ENCODE measurements at places on chromosomes 5 and 9.

DNA sequence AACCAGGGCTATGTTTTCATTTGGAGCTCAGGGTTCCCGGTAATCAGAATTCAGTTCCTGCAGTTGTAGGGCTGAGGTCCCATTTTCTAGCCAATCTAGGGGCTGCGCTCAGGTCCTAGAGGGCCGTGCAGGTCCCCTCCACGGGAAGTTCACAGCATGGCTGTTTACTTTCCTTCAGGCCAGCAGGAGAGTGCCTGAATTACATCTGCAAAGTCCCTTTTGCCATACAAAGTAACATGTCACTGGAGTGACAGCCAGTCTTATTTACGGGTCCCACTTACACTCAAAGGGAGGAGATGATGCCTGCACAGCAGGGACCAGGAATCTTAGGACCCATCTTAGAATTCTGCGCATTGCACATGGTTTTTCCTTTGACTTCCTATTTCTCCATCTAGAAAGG lies 29.9 kb upstream of the TGFBI start:
- DNase-seq, result no peak

DNA sequence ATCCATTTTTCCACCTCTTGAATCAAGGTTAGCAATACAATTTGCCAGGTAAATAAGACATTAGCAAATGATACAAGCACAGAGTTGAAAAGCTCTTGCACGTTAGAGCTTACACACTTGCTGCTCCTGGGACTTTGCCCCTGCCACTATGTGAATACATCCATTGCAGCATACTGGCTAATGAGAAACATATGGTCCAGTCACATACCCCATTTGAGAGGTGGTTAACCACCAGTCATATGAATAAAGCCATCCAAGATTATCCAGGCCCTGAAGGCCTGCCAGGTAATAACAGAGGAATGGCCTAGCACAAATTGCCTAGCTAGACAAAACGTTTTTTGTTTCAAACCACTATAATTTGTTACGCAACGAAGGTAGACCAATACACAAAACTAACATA lies 45.8 kb upstream of the FTMT start:
- DNase-seq, result no peak

DNA sequence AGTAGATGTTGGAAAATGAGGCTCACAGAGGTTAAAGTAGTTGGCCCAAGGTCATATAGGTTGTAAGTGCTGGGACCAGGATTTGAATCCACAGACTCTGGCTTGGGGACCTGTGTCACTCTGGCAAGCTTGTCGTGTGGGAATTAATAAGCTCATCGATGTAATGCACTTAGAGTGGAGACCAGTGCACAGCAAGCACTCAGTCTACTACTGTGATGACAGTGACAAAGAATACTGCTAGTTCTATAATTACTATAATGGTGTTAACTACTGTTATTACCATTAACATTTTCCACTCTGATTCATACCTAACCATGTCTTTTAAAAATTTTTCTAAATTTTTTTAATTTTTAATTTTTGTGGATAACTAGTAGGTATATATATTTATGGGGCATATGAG lies 12.8 kb downstream of the PAM start:
- DNase-seq, result no peak

GRCh38 chr9:112725961-112726360 lies 8.0 kb upstream of the INIP start:
- DNase-seq, result no peak

GRCh38 chr9:5840788-5841187 lies 7.9 kb upstream of the ERMP1 start:
- DNase-seq, result no peak

- DNase-seq, result no peak
These were observed at the start of gene ENTPD8 for GRCh38 chr9:137441289-137441934. Gene ENTPD8, minus strand, starts transcription at chr9:137441357. Its CDS starts 3,072 bp downstream, at chr9:137438285.

DNA sequence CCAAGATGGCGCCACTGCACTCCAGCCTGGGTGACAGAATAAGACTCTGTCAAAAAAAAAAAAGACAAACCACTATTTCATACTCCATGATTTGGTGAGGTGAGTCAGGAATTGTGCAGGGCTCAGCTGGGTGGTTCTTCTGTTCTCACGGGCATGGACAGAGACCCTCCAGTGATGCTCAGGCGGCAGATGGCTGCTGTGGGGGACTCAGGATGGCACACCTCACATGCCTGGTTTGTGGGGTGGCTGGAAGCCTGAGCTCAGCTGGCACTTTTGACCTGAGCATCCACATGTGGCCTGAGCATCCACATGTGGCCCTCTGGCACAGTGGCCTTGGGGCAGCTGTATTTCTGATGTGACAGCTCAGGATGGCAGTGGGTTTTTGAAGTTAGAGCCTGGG lies 217.2 kb downstream of the IRX2 start:
- DNase-seq, result no peak

DNA sequence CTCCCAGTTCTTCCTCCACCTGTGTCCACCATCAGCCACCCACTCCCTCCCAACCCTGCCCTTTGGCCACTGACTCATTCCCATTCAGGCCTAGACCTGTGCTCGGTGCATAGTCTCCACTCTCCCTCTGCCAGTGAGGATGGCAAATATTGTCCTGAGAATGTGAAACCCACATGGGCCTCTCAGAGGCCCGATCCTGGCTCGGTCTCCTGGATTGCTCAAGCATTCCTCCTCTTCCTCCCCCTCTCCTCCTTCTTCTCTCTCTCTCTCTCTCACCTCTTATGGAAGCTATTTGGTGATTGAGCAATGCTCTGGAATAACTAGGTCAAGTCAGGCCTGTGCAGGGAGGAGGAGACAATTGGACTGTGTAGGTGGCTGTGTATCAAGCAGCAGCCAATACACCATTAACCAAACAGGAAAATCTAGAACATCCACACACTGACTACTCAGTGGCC lies 99.9 kb downstream of the KLF4 start:
- DNase-seq, result no peak

- no peak for DNase-seq
These were observed 172.4 kb downstream of the DMRT2 start for GRCh38 chr9:1222511-1222910.

DNA sequence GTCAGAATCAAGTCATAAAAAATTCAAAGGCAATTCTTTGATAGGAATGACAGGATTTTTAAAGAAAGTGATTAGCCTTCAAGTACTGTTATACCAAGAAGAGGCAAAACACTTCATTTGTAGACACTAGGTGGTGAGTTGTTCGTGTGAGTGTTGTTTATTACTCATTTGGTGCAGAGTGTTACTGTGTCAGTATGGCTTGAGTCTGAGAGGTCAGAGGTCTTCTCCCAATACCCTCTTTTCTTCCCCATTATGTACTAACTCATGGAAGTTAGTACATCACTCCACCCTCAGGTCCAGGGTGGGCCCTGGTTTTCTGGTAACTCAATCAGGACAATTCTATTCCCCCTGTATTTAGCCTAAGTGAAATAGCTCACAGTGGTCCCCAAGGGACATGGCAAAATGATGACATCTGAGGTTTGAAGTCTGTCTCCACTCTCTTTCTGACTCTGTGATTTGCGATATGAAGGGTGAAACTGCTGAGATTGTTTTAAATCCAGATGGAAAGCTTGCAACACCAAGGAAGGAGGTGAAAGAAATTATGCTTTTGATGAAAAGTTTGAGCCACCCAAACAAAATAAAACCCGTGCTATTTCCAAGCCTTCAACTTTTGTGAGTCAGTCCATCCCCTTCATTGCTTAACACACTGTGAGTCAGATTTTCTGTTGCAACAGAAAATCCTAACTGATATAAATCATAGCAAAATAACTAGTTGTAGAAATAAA lies 56.8 kb downstream of the NUDT12 start:
- no peak for DNase-seq

DNA sequence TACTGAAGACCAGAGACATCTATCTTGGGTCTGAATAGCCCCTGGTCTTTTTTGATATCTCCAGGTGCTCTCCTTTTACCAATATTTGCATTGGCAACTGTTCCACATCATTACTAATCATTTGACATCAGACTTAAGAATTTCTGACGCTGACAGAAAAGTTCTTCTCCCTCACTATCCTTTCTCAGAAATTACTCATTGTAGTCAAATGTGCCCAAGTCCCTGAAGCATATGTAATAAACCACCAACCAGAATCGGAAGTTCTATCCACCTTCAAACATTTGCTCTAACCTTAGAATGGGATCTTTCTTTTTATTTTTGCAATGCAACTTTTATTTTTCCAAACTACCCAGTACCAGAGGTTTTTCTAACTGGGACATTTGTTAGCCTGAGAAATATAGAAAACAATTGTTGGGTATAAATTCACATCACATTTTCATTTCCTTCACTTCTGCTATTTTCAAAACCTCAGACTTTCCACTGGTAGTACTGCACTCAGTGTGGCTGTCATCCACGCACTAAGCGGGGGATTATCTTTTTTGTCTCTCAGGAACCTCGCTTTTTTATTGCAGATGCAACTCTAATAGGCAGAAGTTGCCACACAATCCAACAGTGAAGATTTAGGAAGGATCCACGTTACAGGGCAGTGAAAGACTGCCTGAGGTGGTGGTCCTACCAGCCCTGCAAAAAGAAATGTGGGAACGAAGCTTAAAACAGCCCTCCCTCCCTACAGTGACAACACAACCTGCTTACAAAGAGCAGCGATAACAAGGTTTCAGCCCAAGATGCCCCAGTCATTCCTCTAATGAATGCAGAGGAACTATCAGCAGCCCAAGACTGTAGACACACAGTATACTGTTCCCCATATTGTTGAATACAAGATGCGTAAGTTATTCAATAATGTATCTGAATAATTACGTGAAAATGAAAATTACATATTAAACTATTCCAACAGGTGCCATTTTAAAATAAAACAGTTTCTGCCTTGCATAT lies 201.2 kb downstream of the EBF1 start:
- no peak for DNase-seq

DNA sequence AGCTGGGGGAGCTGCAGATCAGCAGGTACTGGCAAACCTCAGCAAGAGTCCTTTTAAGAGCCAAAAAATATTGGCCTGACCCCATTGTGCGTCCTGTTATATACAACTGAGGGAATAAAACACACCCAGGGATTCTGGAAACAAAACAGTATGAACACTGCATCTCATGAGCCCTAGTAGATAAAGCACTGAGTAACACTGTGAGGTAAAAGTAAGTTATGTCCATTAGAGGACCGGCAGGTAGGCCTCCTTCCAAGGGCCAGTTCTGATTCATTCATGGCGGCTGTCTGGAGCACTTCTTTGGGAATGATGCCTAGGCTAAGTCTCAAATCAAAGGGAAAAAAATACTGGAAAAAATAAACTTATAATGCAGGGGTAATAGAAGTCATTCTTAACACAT lies 64.9 kb downstream of the PDE4D start:
- no peak for DNase-seq

DNA sequence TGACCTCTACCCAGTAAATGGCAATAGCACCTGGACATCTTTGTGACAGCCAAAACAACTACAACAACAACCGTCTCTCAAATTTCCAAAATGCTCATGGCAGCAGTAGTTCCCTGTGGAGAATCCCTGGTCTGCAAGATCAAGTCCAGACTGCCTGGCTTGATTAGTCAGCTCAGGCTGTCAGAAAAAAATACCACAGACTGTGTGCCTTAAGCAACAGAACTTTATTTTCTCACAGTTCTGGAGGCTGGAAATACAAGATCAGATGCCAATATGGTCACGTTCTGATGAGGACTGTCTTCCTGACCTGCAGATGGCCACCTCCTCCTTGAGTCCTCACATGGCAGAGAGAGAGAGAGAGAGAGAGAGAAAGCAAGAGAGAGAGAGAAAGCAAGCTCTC lies 52.3 kb upstream of the MOCS2 start:
- no peak for DNase-seq

GRCh38 chr5:73444499-73445438 lies 3.8 kb downstream of the FOXD1 start:
- DNase-seq, result no peak

- DNase-seq, result no peak
These were observed 8.0 kb upstream of the NSMF start for GRCh38 chr9:137467161-137467581.

DNA sequence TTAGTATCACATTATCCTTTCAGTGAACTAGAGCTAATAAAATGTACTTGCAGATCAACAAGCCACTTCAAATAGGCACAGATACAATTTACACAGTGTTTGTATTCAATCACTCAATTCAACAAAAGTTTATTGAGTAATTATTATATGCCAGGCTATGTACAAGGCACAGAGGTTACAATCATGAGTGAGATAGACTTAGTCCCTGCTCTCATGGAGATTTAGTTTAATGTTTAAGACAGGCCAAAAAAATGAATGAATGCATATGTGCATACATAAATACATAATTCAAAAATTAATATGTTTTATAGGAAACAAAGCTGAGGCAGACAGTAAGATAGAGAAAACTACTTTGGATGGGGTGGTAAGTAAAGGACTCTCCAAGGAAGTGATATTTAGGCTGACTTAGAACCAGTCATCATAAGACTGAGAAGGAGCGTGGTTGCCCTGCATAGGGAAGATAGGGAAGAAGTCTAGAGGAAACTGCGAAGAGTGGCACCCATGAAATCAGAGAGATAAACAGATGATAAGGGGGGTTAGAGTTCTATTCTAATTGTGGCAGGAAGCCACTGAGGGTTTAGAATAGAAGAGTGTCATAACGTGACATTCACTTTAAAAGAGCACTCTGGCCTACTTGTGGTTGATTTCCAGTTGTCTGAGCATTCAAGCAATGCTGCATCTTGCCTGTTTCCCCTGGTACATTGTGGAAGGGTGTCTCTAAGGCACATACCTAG lies 49.7 kb upstream of the GRAMD2B start:
- DNase-seq, result no peak

DNA sequence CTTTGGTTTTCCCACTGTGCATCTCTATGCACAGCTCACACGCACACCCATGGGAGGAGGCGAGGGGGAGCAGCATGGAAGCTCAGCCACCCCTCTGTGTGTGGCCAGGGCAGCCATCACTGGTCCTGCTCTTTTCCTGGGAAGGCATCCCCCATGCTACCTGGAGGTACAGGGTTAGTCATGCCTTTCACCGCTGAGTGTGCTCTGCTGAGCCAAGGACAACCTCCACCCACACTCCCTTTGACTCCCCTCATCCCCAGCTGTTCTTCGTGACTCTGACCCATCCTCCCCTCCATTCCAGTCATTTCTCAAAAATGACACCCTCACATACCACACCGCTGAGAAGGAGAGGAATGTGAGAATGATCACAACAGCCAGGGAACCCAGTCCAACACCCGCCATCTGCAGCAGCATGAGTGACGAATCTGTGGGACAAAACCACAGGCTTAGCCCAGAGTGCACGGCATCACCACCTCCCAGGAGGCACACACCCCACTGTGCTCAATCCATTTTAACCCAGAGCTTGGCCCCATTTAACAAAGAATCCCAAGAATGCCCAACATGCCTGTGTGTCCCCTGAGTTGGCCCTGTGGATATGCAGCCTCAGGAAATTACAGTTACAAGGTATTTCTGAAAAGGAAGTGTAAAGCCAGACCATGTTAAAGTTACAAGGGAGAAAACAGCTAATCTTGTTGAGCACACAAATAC lies 133.4 kb downstream of the SUSD1 start:
- no peak for DNase-seq

GRCh38 chr5:109484597-109484996 lies 74.8 kb upstream of the PJA2 start:
- no peak for DNase-seq

- no peak for DNase-seq
These were observed 527.2 kb downstream of the NR2F1-AS1 start for GRCh38 chr5:93053825-93054224.

GRCh38 chr5:114957384-114957783 lies 212.3 kb downstream of the TRIM36 start:
- no peak for DNase-seq
